ENCODE measurements at places on chromosomes 7 and 10. TPM values are rescaled to one million over a fixed set of nuclear protein-coding genes. Genes with fewer than 3 reads are reported as not detected.

Gene COL28A1
- 4.9 TPM for total RNA-seq

- DNase-seq, result no peak
Observed at GRCh38 chr10:78231939-78232338, 198.3 kb downstream of the RPS24 start.

DNA sequence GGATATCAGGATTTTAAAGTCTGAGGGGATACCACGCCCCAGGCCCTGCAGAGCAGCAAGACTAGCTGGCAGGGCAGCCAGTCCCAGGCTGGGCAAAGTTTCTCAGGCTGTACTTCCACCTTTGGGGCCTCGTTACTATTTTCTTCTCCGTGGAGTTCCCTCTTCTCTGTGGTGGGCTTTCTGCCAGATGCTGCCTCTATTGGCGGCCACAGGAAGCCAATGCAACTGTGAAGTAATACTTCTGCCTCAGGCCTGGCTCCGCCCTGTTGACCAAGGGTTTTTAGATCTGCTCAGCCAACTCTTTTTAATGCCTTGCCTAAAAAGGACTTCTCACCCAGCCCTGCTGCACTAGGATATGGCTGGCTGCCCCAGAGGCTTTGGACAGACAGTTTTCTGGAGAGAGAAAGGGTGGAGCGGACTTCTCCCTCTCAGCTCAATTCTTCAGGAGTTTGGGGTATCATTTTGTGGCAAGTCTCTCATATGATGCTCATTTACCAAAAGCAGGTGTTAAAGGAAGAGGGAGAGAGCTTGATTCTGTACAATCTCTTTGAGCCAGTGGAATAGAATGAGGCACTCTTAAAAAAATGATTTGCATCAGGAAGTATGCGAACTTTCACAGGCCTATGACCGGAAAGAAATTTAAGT lies 67.4 kb downstream of the HHEX start:
- peak; percentile 55 for DNase-seq

Gene IRF5
- total RNA-seq, result 19.4 TPM

GRCh38 chr7:25947669-25948516 lies 204.1 kb upstream of the NFE2L3 start:
- DNase-seq, result no peak

DNA sequence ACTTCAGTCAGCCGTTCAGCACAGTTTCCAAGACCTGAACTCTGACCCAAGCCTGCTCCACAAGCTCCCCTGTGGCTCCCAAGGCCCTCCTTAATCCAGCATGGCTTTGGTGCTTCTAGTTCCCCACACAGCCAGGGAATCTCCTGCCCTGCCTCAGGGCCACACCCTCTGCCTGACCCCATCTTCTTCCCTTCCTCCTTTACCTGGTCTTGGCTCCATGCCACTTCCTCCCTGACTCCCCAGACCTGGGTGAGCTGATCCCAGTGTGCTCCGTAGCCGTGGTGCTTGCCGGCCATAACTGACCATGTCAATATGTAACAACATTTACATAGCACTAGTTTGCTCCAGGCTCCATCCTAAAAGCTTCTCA lies 20.0 kb downstream of the TMEM273 start:
- no peak for DNase-seq

Gene CPVL
- 13.4 TPM for total RNA-seq

Gene GDF2
- total RNA-seq, result not detected

DNA sequence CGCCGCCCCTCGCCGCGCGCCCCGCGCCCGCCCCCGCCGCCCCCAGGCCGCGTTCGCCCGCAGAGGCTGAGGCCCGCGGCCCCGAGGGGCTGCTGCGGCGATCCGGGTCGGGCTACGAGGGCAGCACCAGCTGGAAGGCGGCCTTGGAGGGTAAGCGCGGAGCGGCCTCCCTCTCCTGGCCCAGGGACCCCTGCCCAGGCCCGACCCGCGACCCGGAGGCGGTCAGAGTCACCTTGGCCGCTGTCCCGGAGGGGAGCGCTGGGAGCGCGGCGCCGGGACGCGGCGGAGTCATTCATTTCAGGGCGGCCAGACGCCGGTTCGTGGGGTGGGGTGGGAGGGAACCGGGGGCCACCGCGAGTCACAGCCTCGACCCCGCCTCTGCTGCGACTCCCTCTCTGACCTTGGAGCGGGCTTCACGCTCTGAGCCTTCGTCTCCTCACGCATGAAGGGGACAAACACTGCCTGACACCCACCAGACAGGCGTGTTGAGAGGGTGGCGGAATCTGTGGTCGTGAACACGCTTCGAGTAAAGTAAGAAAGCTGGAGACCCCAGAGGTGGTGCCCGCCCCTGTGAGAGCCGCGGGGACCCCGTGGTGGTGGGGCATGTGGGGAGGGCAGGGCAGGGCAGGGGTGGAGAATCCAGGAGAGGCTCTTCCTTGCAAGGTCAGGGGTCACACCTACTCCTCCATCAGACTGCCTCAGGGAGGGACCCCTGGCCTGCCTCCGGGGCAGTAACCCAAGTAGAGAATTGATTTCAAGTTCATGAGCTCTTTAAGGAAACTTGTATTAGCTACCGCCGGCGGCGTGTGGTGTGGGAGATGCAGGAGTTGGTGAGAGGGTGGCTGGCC lies 707 bp downstream of the CLEC2L start:
- DNase-seq, result no peak

Gene SUN3
- total RNA-seq, result not detected

Gene MYL10
- not detected for total RNA-seq

- no peak for DNase-seq
Observed at GRCh38 chr7:106692450-106693051, 31.6 kb upstream of the CCDC71L start.

- DNase-seq, result no peak
Observed at GRCh38 chr7:19670806-19671205, 38.0 kb downstream of the POLR1F start.

GRCh38 chr7:137583172-137583571 lies 239.6 kb upstream of the PTN start:
- no peak for DNase-seq

DNA sequence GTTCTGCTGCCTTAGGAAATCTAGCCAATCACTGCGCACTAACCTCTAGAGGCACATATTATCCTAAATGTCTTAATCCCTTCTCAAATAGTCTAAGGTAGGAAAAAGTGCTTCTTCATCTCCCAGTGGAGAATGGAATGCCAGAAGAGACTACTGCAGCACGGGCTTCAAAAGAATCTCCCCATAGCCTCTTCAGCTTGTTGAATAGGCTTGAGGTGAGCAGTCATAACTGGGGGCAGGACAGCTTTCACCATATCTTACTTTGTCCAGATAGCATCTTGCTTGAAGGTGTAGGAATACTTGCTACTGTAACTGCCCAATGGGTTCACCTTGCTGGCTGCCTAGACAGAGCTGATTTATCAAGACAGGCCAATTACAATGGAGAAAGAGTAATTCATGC lies 88.8 kb downstream of the MBL2 start:
- DNase-seq, result no peak

DNA sequence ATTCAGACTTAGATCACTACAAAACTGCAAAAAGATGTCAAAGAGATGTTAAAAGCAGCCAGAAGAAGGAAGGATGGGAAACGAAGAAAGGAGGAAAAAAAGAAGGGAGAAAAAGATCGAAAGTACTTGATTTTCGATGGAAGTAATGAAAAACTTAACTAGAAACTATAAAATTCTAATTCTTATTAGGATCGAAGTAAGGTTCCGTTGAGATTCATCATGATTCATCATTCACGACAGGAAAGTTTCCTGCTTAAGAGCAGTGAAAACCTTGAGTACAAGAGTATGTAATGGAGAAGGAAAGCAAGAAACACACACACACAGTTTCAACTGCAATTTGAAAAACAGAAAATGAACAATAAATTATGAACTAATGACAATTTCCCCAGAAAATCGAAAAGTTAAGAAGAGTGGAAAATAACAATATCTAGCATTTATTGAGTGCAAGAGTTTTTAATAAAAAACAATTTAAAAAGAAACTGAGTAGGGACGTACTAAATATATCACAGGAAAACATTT lies 1.1 kb upstream of the ING3 start:
- DNase-seq, result no peak

GRCh38 chr7:50664461-50664922 lies 99.3 kb upstream of the DDC start:
- DNase-seq, result no peak

DNA sequence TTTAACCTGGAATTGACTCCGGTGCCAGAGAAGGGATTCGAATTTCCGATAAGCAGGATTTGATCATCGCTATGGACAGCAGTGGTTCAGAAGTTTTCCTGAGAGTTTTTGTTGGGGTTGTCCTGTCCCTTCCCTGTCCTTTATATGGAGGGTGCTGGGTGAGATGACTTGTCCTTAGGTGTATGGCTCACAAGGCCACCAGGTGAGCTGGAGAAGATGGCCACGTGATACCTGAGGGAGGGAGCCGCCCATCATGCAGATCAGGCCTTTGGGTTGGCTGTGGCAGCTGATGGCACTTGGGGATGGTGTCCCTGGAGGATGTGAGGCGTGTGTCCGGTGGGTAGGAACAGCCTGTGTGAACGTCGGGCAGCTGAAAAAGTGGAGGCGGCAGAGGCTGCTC lies 187.7 kb downstream of the PTPN20 start:
- no peak for DNase-seq

DNA sequence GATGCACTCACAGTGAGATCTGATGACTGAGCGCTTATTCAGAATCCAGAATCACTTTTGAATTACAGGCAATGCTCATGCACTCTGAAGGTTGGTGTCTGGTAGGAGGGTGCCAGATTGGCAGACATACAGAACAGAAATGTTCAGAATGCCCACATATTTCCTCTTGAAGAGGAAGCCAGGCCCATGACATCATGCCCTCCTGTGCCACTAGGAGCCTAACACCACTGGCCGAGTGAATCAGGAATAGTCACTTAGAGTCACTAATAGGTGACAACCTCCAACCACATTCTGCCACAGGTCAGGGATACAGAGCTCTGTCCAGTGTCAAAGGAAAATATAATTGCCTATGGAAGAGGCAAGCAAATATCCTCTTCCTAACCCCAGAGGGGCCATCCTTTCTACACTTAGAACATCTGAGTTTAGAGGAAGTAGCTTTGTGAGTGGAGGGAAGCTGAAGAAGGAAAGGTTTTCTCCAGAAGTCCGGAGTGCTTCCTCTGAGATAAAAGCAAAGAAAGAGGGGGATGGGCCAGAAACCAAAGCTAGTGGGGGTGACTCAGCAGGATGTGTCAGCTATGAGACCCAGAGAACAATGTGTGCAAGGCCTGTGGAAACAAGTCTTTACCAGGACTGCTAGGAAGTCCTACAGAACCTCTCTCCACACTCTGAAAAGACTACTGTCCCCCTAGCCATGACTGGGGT lies 838.8 kb downstream of the GRID1 start:
- no peak for DNase-seq

Gene HOXA4
- total RNA-seq, result 2.0 TPM

GRCh38 chr7:127821146-127821545 lies 169.2 kb downstream of the SND1 start:
- no peak for DNase-seq

Gene GARS1
- 56.8 TPM for total RNA-seq

DNA sequence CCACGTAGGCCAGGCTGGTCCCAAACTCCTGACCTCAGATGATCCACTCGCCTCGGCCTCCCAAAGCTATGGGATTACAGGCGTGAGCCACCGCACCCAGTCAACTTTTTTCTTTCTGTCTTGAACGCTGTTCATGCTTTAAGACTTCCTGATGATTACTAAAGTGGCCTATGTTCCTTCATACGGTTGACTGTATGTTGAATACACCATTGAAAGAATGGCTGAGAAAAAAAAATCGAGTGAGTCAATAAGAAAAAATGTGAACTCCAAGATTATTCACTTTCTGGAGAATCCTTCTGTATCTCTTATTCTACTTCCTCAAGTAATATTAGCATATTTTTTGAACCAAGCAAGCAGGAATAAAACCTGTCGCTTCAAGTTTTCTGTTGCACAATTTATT lies 955.0 kb downstream of the GATA3 start:
- no peak for DNase-seq

DNA sequence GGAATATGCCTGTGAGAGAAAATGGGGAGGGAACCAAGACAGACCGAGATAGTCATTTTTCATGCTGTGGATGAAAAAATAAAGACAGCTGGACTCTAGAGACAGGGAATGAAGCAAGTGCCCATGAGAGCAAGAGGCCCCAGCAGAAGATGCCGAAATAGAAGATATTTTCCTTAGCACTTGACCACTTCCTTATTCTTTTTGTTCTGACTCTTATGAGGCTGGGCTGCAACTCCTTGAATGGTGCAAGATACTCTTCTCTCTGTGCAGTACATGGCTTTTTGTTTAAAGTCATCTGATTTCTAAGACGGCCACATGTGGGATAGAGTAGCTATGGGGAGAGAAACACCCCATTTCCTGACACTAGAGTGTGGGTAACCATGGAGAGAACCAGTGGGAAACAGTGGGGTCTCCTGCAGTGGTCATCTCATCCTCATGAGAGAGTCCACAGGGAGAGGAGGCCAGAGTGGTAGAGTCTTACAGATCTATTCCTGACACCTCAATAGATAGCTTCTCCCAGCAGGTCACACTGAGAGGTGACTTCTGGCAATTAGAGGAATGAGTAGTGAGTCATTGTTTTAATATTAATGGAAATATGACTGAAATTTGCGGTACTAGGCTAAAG lies 18.0 kb upstream of the VCL start:
- no peak for DNase-seq

Gene LRRN3
- 1.6 TPM for total RNA-seq
